ENCODE measurements at places on chromosomes 3 and 15.

DNA sequence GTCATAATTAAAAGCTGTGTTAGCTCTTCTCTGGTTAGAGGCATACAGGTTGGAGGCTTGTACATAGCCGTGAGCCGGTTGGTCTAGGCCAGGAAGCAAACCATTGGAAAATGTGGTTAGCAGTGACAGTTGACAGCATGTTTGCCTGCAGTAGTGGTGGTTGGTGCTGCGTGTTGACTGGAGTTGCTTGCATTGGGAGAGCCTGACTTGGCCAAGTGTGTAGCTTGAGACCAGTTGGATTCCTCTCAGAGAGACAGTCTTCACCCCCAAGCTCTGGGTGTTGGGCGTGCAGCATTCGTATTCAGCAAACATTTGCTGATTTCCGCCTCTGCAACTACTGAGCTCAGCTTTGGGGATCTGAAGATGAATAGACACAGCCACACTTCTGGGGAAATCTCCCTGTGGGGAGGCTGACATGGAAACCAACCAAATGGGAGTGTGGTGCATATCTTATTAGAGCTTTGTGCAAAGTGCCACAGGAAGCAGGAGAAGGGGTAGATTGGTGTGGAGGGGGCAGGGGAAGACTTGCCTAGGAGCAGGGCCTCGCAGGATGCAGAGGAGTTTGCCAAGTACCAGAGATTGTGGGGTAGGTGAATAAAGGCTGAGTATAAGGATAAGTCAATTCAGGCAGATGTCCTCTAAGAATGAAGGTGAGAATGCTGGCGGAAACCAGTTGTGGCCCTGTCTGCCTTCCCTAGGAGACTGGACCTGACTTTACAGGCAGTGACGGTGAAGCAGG is 83.5 kb downstream of the IGF1R start:
- no peak for DNase-seq

- DNase-seq, result no peak
Observed at GRCh38 chr3:101846709-101847108, 2.6 kb upstream of the NFKBIZ start.

- no peak for DNase-seq
Observed at GRCh38 chr3:115651599-115651998, 28.3 kb downstream of the GAP43 start.

- no peak for DNase-seq
Observed at GRCh38 chr3:174342941-174343501, 516.1 kb upstream of the NAALADL2 start.

DNA sequence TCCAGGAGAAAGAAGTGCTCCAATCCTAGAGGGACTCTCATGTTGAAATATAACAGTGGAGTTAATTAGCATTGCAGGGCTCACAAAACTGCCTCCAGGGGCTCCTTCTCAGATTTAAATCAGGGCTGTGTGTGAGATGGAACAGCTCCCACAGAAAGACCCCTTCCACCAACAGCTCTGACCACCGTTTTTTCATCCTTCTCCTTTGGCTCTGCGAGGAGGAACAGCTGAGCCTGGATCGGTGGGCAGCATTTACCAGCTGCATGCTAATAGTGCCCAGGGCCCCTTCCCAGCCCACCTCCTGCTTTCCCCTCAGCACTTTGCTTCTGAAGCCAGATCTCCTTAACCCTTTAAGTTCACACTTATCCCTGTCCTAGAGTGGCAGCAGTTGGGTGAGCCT is 119.2 kb upstream of the UBE2E1 start:
- no peak for DNase-seq

DNA sequence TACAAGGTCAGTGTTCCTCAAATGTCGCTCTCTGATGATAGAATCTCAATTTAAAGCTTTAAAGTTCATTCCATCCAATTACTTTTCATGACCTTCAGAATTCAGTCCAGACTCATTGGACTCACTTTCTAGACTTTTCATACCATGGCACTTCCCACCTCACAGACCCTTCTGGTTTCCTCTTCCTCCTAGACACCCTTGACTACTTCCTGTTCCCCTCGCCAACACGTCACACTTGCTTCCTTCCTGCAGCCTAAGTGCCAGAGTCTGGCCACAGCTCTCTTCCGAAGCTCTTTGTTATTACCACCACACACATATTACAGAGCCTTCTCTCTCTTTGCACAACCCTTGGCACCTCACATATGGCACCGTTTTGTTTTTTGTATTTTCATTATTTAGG is 59.1 kb upstream of the UMPS start:
- no peak for DNase-seq

- DNase-seq, result no peak
Observed at GRCh38 chr3:45066109-45066801, 40.2 kb downstream of the CLEC3B start.

GRCh38 chr3:119990888-119991287 is 103.4 kb downstream of the GSK3B start:
- DNase-seq, result no peak

DNA sequence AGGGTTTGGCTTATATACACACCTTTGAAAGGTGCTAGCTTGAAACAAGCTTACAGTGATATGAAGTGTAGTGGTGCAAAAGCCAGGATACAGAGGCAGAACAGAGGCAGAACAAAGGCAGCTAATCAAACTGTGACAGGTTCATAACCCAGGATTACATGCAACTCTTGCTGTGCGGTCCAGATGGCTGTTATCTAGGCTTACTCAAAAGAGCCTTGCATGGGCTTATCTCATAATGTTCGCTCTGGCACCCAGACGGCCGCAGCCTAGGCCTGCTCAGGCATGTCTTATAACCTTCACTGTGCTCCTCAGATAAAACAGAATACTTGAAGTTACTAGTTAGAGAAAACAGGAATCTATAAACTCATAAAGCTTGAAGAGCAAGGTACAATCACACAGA is 22.8 kb upstream of the NOX5 start:
- no peak for DNase-seq

GRCh38 chr3:145767909-145768308 is 393.1 kb downstream of the PLOD2 start:
- DNase-seq, result peak; percentile 11

DNA sequence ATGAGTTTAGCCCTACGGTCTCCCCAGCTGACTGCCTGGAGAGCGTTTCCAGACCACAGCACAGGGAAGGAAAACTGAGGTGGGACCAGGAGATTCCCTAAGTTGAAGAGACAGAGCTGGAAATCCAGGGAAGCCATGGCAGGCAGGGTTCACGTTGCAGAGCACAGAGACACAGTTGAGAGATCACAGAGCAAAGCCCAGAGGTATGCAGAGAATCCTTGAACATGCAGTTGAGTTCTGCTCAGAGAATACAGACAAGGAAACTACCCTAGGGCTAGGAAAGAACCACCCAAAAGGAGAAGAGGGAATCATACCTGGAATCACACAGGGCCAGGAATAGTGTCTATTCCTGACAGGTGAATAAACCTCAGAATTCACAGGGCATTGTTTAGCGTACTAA is 14.3 kb downstream of the SLC28A1 start:
- DNase-seq, result no peak

GRCh38 chr15:23642413-23643044 is 5.1 kb downstream of the MAGEL2 start:
- peak; percentile 55 for DNase-seq

GRCh38 chr3:125916376-125916978 is 52.5 kb upstream of the ROPN1B start:
- DNase-seq, result peak; percentile 89

DNA sequence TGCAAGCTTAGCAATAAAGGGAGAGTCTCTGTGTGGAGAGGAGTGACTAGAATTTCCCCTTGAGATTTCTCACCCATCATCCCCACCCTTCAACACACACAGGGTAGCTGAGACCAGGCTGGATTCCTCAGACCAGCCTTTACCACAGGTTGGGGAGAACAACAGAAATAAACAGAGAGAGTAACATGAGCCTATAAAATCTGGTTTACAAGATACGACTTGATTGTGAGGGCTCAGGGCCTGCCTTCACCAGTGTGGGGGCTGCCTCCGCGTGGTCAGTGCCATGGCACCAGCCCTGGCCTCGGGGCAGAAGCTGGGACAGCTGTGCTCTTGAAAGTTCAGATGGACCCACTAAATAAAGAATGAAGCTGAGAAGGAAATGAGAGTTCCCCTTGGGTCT is 14.6 kb upstream of the MAGEF1 start:
- DNase-seq, result no peak

DNA sequence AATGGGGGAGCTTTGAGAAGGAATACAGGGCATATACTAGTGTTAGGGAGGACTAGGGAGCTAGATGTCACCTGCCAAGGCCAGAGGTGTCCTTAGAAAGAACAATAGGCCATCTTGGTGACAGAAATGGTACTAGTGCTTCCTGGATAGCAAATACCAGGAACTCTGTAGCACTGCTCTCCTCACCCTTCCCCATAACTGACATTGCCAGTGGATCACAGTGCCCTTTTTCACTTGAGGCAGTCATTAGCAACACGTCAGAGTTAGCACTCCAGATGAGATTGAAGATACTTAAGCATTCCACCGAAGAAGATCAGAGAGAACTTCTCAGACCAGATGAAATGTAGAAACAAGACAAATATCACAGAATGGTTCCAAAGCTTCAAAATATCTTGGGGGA is 103.1 kb upstream of the PDZRN3 start:
- DNase-seq, result no peak

GRCh38 chr3:126837773-126838172 is 133.7 kb downstream of the CHCHD6 start:
- no peak for DNase-seq

DNA sequence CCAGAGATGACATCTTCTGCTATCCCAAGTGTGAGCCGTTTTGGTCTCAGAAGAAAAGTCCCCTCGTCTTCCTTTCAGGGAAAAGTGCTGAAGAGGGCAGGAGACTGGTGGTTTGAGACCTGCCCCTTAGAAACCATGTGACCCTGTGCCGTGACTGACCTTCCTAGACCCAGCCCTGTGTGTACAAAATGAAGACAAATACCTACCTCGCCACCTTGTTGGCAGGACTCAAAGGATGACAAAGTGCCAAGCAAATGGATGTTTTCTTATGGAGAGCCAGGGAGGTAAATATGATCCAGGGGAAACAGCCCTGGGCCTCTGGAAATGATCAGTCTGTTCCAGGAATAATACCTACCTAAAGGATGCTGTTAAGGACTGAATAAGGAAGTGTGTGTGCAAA is 41.3 kb downstream of the FAM174B start:
- DNase-seq, result no peak

DNA sequence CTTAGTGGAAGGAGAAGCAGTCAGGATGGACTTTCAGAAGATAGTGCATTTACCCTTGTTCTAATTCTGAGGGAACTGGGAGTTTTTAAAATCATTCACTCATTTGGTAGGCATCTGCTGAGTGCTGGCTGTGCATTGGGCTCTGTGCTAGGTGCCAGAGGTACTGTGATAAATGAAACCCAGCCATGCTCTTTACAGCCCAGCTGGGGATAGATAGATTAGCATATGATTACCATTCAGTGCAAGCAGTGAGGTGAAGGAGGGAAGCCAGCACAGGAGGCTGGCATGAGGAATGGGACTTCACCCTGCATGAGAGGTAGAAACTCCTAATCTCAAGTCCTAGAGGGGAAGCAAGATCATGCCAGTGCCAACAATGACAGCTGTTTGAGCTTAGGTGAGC is 361.9 kb upstream of the TRIM42 start:
- peak; percentile 66 for DNase-seq

DNA sequence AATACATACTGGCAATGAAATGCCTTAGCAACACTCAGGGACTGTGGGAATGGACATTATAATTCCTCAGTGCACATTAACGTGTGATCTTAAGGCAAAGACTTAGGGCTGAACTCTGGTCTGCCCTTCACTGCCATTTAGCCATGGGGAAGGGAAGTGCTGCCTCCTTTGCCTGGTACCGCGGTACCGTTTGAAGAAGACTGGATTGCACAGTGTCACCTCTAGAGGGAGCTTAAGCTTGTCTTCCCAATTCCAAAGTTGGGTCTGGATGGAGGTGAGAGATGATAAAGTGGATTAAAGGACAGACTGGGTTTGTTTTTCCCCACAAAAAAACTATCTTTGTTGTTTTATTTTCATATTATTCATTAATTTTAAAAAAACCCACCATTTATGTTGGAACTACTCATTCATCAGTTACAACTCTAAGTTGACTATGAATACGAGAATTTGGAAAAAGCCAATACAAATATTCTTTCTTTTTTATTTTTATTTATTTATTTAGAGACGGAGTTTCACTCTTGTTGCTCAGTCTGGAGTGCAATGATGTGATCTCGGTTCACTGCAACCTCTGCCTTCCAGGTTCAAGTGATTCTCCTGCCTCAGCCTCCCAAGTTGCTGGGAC is 60.0 kb upstream of the SYN2 start:
- DNase-seq, result peak; percentile 64
